ENCODE measurements at places on chromosomes 1 and 21.

- DNase-seq: no peak
These were observed 255.3 kb downstream of the FOXD2 start for GRCh38 chr1:47693115-47693514.

DNA sequence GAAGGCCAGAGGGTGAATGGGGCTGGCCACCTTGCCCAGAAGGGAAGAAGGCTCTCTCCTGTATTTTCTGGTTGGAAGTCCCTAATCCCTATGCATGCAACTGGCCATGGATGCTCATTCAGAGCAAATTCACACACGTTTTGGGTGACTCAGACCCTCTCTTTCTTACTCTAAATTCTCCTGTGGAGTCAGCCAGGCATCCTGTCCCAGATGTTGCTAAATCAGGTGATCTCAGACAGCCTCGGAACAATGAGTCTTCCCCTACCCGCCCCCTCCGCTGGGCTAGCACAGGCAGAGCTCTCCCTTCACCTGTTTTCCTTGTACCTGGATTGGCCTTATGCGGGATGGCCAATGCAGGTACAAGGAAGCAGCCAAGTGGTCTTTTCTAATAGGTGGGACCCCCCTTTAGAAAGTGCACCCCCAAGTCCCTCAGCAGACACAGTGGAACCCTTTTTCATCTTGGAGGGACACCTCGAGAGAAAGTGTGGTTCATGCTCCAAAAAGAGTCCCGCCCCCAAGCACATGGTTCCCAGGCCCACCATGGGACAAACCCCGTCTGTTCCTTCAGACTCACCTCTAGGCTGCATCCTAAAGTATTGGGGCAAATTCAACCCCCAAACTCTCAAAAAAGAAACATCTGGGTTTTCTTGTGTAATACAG is 8.6 kb downstream of the S100A6 start:
- no peak for DNase-seq

DNA sequence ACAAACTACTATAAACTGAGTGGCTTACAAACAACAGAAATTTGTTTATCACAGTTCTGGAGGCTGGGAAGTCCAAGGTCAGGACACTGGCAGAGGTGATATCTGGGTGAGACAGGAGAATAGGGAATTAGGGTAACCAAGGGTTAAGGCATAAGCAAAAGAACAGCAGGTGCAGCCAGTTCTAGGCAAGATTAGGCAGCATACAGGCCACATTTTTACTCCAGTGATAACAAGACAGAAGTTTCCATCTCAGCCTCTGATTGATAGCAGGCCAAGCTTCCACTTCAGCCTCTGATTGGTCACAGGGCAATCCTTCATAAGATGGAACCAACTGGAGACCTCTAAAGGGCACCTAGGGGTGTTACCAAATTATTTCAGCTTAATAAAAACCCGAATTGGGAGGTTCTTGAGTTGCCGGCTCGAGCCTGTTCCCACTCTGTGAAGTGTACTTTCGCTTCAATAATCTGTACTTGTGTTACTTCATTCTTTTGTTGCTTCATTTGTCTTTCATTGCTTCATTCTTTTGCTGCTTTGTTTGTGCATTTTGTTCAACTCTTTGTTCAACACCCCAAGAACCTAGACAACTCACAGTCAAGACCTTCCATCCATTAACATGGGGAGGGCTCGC is 185.6 kb downstream of the TOMM20 start:
- DNase-seq: no peak

DNA sequence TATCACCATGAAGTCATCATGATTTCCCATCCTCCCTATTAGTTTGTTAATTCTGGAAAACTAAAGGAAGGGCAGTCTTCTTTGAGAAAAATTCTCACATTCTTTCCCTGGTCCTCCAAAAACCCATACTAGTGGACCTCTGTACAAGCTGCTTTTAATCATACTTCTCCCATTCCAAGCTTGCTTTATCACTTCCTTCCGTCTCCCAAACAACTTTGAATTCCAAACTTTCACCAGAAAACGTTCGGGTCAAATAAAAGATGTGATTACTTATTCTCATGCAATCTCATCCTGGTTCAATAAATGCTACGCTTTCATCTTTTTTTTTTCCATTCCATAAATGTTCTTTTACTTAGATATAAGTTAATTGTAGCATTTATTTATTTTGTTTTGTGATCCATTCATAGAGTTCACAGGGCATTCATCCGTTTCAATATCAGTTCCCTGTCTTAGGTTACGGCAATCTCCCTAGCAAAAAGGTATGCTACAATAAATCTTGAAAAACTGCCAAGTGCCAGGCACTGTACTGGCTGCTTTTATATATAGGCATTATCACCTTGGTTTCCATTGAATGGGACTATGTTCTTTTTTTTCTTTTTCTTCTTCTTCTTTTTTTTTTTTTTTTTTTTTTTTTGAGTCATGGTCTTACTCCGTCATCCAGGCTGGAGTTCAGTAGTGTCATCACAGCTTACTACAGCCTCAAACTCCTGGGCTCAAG is 100.2 kb upstream of the GREM2 start:
- DNase-seq: no peak

GRCh38 chr1:192010406-192010805 is 147.9 kb upstream of the RGS18 start:
- no peak for DNase-seq

GRCh38 chr1:4794020-4794780 is 139.8 kb downstream of the AJAP1 start:
- no peak for DNase-seq

DNA sequence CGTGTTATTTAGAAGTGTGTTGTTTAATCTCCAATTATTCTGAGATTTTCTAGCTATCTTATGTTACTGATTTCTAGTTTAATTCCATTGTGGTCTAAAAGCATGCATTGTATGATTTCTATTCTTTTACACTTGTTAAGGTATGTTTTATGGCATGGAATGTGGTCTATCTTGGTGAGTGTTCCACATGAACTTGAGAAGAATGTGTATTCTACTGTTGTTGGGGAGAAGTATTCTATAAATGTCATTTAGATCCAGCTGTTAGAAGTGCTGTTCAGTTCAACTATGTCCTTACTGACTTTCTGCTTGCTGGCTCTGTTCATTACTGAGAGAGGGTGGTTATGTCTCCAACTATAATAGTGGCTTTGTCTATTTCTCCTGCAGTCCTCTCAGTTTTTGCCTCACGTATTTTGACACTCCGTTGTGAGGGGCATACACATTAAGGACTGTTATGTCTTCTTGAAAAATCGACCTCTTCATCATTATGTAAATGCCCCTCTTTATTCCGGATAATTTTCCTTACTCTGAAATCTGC is 12.0 kb upstream of the PLA2G5 start:
- no peak for DNase-seq
